ENCODE measurements at places on chromosomes 3 and 15.

DNA sequence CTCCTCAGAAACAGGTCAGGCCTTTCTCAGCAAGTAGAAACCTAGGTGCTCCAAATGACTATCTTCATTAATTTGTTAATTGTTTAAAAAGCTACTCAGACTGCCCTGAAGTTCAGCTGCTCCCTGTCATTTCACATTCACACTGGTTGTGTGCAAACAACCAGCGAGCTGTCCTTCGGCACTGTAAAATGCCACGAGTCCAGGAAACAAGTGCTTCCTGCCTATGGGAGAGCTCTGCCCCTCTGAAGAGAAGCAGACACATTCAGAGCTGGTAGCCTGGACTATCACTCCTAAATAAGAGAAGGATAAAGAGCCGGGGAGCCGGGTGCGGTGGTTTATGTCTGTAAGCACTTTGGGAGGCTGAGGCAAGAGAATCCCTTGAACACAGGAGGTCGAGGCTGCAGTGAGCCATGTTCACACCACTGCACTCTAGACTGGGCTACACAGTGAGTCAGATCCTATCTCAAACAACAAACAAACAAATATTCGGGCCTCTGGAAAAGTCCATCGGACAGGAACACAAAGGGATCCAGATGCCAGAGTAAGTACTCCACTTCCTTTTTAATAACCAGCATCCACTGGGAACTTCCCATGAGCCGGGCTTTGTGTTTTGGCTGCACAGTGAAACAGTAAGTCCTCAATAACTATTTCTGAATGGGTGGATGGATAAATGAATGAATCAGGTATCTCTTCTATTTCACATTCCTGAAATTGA lies 114.4 kb upstream of the WNT5A start:
- DNase-seq: no peak

DNA sequence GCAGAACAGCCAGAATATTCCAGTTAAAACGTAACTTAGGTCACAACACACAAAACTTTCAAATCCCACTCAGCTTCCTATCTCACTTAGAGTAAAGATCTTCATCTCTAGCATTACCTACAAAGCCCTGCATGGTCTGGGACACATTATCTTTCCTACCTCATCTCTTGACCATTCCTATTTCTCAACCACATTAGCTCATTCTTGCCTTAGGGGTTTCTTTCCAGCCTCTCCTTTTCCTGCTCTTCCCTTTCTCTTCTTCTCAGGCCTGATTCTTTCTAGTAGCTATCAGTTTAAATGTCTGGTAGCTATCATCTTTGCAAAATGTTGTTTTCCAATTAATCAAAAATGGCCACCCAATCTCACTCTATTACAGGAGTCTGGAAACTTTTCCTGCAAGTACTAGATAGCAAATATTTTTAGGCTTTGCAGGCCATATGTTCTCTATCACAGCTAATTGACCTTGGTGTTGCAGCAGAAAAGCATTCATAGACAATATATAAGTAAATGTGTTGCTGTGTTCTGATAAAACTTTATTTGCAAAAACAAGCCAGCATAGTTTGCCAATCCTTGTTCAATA lies 15.1 kb upstream of the CBLB start:
- no peak for DNase-seq

GRCh38 chr15:47954196-47954595 lies 166.6 kb upstream of the SLC24A5 start:
- no peak for DNase-seq

- no peak for DNase-seq
Measured at GRCh38 chr15:40296561-40297230, 11.0 kb downstream of the PLCB2 start.

DNA sequence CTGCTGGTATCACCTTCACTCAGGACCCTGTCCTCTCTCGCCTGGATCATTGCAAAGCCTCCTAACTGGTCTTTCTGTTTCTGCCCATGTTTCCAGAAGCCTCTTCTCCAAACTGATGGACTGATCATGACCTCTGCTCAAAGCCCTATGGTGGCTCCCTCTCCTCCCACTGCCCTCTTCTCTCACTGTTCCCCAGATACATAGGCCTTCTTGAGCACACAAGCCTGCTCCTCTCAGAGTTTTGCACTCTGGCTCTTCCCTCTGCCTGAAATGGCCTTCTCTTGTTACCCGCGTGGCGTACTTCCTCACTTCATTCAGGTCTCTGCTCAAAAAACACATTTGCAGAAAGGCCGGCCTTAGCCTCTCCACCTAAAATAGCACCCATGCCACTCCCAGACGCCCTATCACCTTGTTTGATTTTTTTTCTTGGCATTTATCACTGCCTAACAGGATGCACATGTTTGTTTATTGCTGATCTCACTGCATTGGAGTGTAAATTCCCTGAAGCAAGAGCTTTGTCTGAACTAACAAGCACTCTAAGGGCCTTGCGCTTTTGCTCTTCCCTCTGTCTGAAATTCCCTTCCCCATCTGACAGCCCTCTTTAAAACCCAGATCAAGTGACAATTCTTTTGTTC lies 1.4 kb upstream of the ETFA start:
- no peak for DNase-seq

GRCh38 chr3:38566215-38566528 lies 70.0 kb downstream of the EXOG start:
- DNase-seq: peak; percentile 1

- peak; percentile 12 for DNase-seq
Measured at GRCh38 chr3:140092848-140093536, 158.0 kb downstream of the CLSTN2 start.

DNA sequence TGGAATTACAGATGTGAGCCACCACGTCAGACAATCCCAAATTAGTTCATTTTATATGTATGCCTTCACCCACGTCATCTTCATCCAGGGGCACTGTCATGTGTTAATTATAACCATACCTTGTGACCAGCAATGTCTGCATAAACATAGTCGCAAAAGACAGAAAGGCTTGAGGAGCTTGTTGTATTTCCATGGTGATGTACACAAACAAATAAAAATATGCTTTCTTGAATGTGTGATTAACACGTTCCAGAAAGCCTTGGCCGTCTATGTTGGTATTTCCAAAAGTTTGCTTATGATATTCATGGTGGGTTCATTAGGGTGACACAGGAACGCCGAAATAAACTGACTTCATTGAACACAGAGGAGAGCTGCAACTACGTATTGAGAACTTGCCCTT lies 524.7 kb upstream of the ZNF717 start:
- DNase-seq: no peak

DNA sequence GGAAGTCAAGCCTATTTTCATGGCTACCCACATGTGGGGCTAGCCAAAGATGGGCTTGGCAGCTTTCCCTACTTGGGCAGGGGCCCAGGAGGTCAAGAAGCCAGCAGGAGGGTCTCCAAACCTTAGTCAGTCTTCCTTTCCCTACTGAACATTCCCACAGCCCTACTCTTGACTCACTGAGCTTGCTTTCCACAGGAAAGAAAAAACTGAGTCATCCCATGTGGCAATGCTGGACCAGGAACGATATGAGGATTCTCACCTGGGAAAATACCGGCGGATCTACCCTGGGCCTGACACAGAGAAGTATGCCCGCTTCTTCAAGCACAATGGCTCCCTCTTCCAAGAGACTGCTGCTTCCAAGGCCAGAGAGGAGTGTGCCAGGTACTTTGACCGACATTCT lies 3.7 kb upstream of the NGRN start:
- no peak for DNase-seq

- DNase-seq: no peak
Measured at GRCh38 chr3:22836131-22836530, 367.0 kb upstream of the UBE2E2 start.
